Cortex of kidney (tissue), 1 donor: ENCODE measurements at places on chromosomes 13 and 19.

GRCh38 chr19:20273376-20273775, 106.4 kb downstream of the ZNF486 start:
- no peak for DNase-seq

DNA sequence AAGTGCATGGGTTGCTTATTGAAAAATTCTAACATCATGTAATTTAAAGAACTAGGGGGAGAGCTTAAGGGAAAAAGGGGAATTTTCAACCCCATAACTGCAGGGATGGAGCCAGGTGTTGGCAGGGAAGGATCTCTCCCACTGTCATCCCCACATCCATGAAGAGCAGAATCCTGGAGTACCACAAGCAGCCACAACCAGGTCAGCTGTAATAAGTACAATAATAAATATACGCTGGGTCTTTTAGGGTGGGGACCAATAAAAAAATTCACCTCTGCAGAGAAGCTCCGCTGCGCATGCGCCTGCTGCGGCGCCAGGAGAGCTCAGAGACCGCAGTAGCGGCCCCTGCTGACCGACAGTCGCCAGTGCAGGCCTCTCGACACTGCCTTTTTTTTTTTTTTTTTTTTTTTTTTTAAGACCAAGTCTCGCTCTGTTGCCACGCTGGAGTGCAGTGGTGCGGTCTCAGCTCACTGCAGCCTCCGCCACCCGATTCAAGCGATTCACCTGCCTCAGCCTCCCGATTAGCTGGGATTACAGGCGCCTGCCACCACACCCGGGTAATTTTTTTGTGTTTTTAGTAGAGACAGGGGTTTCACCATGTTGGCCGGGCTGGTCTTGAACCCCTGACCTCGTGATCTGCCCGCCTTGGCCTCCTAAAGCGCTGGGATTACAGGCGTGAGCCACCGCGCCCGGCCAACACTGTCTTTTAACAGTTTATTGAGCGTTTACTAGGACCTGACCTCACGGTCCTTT, 2.5 kb upstream of the EEF2 start:
- DNase-seq, result no peak

- no peak for DNase-seq
Measured at GRCh38 chr19:4042731-4043082, 24.0 kb downstream of the ZBTB7A start.

- no peak for DNase-seq
Measured at GRCh38 chr19:38135150-38135998, 88.6 kb downstream of the DPF1 start.

DNA sequence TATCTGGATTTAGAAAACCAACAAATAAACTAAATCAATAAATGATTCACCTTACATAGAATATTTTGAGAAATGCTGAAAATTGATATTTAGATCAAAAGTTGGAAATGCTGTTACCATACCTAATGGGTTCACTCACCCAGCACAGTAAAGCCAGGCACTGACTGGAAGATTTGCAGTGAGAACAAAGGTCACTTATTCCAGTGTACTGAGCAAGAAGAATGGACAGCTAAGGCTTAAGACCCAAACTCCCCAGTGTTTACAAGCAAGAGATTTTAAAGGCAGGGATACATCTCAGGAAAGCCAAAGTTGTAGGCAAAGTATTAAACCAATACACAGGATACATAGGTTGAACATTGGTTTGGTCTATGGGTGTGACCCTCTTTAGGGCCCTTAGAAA, 523.9 kb upstream of the PCDH9 start:
- DNase-seq, result no peak

- DNase-seq, result no peak
Measured at GRCh38 chr13:79246578-79246949, 159.5 kb downstream of the RBM26 start.
